Cerebellar cortex (tissue), 1 donor: ENCODE measurements at places on chromosomes 11 and 22.
A peak's percentile ranks its signal among the peaks of the same experiment; 100 is the strongest.

GRCh38 chr11:68828155-68828931 lies 13.4 kb downstream of the CPT1A start:
- no peak for DNase-seq

DNA sequence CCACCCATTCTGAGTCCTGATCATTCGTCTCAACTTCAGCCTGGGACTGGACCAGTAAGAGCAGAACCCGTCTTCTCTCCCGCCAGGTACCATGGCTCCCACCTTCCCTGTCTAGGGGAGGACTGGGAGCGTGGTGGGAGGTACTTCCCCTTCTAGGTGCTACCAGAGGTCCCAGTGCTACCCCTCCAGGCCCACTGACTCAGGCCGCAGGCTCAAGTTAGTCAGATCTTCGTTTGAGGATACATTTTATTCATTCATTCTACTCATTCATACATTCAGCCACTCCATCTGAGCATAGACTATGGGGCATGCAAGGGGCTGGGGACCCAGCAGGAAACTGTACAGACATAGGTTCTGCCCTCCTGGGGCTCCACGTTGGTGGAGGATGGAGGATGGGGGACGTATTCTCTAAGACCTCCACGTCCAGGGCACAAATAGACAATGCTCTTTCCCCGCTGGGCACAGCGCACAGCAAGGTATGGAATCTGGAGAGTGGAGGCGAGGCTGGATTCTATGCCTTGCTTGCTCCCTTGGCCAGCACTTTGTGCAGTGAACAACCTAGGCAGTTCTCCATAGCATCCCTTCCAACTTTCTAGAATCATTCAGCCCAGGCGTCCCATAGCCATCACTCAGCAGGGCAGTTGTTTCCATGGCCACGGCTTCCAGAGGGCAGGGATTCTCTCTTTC lies 1.0 kb upstream of the RAB3IL1 start:
- DNase-seq = no peak

DNA sequence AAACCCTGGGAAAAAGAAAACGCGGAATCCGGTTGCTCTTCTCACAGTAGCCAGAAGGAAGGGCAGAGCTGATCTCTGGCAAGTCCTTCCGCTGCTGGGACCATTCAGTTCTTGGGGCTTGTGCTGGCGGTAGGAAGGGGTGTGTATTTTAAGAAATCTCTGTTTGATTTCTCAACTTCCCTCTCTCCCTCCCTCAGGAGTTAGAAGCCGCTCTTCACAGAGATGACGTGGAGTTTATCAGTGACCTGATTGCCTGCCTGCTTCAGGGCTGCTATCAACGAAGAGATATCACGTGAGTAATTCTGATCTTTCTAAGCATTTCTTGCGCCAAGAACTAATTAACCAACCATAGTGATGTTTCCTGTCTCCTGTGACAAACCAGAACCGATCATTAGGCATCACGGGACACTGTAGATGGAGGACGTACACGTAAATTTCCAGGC lies 85.9 kb upstream of the SLC25A18 start:
- DNase-seq = peak; percentile 80

GRCh38 chr22:45640291-45640940 lies 31.2 kb upstream of the ATXN10 start:
- DNase-seq = no peak

DNA sequence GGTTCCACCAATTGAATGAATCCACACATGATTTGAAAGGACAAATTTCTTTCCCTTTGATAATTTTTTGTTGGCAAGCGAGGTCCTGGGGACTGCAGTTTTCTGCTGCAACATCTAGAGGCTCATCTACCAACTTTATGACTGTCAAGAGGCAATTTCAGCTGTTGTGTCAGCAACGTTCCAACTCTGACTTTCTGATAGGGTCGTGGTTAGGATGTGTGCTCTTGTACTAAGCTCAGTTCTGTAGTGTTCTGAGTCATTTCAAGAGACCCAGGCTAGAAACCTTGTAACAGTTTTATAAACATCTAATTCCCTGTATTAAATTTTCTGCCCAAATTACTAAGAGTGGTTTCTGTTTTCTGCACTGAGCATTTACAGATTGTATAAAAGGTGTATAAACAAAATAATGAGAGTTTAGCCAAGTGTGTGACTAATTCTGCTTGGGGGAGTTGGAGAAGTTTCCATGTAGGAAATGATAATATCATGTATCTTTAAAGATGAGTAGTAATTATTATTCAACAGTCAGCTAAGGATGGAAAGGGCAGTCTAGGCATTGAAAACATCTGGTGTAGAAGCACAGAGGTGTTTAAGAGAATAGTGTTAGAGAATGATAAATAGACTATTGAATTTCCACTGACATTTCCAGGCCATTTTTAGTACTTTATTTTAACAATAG lies 72.2 kb downstream of the RBMXL2 start:
- no peak for DNase-seq

DNA sequence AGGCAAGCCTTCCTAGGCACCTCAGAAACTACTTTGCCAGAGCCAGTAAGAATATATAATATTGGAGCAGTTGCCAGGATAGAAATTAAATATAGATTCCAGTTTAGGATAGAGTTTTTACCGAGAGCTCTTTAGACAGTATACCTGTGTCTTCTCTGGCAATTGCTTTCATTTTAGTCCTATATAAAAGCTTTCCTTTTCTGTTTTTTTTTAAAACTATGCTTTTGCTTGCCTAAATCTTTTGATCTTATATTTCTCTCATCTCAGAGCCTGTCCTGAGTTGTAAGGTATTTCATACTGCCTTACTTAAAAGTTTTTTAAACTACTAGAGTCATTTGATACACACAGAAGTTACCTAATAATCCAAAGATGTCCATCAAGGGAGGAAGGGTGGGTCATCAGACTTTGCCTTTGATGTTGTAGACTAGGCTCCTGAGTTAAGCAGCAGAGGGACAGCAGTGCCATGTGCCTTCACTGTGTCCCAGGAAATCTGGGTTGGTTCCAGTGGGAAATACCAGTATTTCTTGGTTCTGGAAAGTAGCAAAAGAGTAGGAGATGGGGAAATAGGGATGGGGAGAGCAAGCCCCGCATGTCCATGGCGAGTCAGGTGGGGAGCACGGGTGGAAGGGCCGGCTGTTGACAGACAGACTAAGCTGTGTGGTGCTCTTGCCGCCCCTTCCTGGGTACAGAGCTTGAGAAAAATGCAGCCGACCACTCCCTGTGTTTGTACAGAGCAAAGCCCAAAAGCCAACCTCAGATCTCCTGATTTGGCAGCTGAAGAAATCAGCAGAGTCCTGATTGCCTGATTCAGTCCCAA lies 11.2 kb downstream of the MCAM start:
- DNase-seq = no peak

GRCh38 chr11:44032299-44033085 lies 15.3 kb upstream of the ACCSL start:
- no peak for DNase-seq

DNA sequence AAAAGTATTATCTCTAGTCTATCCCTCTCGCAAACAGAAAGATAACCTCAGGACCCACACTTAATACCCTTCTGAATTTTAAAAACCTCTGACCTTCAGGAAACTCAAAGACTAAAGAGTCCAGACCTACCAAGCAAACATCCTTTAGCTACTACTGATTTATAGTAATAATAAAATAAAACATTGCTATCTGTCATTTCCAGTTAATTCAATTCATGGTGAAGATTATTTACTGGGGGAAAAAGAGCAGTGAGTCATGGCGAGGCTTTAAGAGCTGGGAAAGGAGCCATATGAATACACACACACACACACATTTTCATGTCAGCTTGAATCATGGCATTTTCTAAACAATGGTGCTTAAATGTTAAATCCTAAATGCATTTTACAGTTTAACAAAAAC lies 87.1 kb downstream of the FAM76B start:
- no peak for DNase-seq

DNA sequence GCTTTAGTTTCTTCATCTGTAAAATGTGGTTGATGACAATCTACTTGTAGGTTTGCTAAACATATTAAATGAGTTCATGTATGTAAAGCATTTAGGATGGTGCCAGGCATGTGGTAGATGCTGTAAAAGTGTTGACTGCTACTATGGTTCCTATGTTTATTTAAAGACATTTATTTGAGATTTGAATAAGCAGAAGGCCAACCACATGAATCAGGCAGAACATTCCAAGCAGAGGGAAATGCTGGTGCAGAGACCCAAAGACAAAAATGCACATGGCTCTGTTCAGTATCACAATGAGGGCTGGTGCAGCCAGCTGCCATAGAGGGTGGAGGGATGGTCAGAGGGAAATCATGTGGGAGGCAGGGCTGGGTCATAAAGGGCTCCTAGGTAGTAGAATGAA lies 156.2 kb upstream of the PDGFD start:
- no peak for DNase-seq
